ENCODE measurements at places on chromosomes 6 and 20. TPM values are rescaled to one million over a fixed set of nuclear protein-coding genes. Genes with fewer than 3 reads are reported as not detected.
A peak's percentile ranks its signal among the peaks of the same experiment; 100 is the strongest.

DNA sequence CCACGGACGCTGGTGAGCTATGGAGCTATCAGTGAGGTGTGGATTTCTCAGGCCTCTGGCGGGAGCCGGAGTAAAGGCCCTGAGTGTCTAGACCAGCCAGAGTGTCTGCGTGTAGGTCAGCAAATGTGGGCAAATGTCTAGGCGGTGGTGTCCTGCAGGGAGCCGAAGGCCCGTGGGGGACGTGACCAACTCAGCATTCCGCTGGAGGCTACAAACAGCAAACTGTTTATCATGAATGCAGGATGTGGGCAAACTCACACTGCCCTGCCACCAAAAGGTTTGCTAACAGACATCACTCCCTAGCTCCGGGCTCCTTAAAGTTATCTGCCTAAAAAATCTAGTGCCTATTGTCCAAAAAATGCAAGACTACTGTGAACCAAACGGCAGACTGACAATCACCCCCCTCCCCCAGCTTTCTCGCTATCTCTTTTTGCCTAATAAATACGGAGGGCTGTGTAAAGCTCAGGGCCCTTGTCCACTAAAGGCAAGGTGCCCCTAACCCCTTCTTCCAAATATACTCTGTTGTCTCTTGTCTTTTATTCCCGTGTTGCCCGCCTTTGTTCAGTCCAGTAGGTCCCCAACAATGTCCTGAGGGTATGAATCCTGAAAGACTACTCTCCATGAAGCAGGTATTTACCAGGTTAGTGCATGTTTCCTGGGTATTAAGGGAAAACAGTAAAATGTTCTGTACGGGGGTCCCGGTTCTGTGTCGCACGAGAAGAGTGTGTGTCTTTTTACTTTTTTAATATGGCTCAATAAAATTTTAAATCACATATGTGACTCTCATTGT lies 29.0 kb upstream of the AFDN start:
- no peak for DNase-seq

DNA sequence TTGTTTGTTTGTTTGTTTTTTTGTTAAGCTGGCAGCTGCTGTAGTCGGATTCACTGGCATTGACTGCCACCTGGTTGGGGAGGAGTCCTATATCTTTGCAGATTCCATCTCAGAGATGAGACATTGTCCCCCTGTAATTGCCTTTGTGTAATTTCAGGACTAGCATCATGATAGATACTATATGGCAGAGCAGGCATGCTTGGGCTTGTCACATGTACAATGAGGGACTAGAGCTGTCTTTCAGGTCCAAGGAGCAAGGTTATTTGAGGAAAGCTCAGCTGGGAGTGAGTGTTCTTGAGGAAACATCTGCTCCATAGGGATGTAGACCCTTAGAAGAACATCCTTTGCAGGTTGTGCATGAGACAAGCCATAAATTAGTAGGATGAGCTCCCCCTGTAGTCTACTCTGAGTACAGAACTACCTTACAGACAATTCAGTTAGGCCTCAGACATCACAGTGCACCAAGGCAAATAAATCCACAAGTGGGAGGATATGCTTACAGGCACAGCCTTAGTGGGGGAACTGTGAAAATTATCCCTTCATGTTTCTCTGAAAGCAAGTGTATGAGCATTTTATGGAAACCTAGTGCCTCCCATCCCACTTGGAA lies 62.1 kb downstream of the BMP2 start:
- DNase-seq: no peak

DNA sequence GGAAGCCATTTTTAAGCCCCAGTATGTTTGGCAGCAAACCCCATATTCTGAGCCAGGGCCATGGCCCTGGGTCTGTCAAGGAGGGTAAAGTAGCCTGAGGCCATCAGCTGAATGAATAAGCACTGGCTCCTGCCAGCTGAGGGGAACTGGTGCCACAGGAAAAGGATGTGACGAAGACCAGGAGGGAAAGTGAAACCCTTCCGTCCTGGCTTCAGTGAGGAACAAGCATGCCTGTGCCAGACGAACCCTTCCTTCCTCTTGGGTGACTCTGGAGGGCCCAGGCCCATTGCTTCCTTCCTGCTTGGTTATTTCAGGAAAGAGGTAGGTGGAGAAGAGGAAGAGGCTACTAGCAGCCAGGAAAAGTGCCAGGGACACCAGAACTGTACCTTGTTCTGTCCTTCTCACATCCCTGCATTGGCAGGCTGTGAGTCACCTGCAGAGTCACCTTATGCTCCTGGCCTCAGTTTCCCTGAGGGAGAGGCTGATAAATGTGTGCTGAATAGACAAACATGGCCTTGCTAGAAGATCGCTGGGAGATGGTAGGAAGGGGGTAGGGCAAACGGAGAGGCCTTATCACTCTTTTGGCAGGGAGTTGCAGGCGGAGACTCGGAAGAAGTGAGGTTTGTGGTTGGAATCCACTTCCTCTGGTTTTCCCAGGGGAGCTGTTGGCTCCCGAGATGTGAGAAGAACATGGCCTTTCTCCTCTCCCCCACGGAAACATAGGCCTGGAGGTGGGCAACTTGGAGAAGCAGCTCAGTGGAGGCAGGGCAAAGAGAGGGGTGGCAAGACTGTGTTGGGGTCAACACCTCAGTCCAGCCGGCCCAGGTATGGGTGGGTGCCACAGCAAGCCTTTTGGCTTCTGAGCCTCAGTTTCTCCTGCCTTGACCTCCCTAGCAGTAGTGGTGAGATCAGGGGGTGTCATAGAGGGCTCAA lies 37.4 kb downstream of the COX4I2 start:
- no peak for DNase-seq

DNA sequence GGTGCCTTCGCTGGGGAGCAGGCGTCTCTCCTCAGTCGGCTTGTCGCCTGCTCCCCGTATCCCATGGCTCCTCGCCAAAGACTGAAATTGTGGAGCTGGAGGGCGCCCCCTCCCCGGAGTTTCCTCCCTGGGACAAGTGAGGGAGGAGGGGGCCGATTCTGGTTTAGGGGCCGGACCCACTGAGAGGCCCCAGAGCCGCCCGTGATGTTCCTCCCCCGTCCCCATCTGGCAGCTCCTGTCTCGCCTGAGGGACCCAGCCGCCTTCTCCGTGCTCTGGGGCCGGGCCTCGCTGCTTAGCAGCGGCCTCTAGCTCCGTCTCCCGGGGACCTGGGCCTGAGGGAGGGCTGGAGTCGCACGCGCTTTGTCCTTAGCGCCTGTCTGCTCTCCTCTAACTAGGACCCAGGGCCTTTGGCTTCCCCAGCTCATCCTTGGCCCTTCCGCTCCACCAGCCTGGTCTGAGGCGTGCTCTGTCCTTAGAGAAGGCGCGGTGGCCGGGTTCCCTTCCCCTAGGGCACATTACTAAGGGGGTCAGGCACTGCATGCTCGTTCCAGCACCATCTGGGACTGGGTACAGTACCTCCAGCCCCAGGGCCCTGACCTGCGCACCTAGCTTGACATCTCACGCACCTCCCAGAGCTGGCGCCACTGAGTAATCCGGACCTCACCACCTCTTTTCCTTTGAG lies 29.7 kb downstream of the SLC12A5 start:
- no peak for DNase-seq

DNA sequence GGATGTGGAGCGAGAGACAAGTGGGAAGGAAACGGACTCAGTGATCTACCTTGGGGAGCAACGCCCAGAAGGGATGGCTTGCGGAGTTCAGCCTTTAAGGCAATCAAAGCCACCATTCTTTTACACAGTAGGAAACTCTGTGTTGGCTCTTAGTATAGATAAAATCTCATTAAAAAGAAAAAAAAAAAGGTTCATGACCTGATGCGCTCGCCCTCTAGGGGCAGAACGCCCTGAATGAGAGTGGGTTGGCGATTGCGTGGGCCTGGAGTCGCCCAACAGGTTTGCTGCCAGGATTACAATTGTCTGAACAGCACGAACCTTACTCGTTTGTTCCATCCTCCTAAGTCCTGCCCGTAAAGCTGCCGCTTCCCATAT lies 1.2 kb downstream of the TPD52L1 start:
- DNase-seq: peak; percentile 55

DNA sequence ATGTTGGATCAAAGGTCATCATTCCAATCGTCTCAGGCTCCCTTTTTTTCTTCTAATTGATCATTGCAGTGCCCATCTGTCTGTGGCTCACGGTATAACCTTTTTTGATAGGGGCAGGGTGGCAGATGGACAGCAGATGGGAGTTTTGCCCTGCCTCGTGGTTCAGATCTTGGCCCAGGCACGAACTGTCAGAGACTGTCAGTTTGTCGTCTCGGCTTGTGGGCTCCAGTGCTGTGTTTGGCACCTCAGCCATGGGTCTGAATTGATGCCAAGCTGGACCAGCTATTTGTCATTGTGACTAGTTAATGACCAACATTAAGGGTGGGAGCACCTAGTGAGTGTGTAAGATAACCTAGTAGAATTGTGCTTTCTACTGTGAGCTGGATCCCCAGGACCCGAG lies 197.6 kb downstream of the PRL start:
- DNase-seq: no peak

GRCh38 chr20:49319208-49319809 lies 41.5 kb upstream of the ZNFX1 start:
- DNase-seq: no peak

DNA sequence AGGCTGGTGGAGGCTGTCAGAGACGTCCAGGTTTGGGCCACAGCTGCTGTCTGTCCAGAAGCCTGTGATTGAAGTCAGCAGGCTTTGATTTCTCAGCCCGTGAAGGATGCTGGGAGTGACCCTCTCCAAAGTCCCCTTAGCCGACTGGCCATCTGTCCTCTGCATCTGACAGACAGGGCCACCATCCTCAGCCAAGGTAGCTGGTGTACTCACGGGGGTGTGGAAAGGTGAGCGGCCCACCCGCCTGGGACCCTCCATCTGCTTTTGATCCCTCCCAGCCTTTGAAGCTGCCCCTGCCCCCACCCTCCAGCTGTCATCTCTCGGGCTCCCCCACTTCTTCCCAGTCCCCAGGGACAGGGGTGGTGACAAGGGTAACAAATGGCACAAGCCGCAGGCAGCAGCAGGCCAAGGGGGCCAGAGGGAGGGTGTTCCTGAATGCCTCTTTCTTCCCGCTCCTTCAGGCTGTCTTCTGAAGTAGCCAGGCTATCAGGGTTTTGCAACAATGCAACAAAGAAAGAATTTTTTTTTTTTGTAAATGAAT lies 84.4 kb downstream of the EYA2 start:
- DNase-seq: no peak

DNA sequence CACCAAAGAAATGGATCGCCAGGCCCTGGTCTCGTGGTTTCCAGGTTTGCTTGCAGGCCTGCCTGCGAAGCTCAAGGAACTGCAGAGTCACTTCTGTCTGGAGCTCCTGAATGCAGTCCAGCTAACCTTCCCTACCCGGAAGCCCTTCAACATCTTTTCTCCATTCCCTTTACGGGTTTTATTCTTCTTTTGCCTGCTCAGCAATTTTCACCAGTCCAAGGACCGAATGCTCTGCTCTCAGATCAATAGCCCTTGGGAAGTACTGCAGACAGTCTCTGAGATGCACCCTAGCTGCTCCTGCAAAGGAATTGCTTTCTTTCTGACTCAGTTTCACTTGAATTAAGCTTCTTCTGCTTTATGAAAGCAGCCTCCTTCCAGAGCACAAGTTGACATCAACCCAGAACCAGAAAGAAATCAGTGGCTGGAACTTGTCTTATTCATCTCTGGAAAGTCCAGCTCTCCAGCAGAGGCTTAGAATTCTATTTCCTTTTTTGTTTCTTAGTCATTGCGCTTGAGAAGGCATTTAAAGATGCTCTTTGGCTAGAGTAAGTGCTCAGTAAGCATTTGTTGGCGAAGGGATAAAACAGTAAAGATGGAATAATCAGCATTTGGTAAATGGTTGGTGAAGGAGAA lies 18.7 kb upstream of the YWHAB start:
- DNase-seq: no peak

DNA sequence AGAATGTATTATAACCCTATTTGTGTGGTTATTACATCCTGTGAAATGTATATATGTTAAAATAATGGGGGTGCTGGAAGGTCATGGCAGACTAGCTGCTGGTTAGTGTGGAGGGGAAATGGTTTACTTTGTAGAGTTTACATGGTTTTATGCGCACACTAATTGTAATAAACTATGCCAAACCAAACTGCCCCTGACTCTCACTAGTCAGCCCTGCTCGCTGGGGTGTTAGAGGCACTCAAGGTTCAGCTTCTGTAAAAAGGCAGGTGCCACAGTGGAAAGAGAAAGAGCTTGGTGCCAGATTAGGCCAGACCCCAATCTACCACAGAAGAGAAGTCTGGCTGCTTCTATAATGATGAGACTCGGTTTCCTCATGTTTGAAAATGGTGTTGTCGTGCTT lies 52.7 kb downstream of the GOPC start:
- DNase-seq: no peak

DNA sequence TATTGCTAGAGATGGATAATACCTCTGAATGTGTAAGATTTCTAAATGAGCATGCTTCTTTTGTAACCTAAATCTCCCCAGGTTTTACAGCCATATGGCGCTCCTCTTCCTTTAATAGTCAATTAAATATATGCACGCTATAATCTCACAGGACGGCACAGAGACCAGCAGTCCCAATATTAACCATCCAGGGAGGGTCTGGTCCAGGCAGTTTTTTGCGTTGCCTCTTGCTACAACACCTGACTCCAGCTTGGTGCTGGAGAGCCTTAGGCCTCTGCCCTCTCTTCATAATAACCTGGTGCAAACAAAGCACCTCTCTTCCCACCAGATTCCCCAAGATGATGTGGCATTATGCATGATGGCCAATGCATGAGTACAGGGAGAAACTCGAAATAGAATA lies 183.4 kb downstream of the LY86 start:
- no peak for DNase-seq

DNA sequence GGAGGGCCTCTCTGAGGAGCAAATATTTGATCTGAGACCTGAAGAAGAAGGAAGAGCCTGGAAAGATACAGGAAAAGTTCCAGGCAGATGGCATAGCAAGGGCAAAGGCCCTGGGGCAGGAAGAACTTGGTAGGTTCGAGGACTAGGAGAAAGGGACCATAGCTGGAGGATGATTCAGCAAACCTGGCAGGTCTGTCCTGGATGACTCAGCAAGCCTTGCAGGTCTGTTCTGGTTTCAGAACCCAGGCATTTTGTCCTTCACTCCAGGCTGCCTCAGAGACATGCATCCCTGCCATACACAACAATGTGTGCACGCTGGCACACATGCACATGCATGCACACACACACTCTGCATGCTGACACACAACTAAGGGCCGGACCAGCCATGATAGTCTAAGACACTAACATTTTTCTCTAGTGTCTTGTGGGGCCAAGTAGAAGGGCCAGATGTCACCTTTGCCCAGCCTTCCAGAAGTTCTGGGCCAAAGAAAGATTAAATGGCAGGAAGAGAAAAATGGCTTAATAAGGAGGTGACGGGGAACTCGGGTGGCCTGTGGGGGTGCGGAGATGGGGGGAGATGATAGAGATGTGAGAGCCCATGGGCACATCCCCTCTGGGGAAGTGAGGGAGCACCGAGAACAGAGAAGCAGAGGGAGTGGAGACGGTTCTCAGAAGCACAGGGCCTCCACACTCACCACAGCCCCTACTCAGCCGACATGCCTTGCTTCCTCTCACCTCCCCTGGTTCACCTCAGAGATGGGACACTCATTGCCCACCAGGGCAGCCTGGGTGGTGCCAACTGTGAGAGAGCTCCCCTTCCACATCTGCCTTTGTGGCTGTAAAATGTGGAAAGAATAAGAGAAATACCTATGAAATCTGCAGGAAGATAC lies 15.4 kb upstream of the TRIB3 start:
- peak; percentile 87 for DNase-seq

Gene TAF8
- polyA plus RNA-seq: 14.0 TPM

Gene MICB
- polyA plus RNA-seq: 5.9 TPM

Gene CEP85L
- 1.5 TPM for polyA plus RNA-seq

Gene MYLK2
- 0.36 TPM for polyA plus RNA-seq

Gene TRAPPC3L
- not detected for polyA plus RNA-seq

Gene COL21A1
- 1.4 TPM for polyA plus RNA-seq

Gene ARMC12
- 0.28 TPM for polyA plus RNA-seq

Data from A549 (cell line).